NCI-H2081 (cell line): ENCODE measurements at places on chromosomes 11 and 22.

DNA sequence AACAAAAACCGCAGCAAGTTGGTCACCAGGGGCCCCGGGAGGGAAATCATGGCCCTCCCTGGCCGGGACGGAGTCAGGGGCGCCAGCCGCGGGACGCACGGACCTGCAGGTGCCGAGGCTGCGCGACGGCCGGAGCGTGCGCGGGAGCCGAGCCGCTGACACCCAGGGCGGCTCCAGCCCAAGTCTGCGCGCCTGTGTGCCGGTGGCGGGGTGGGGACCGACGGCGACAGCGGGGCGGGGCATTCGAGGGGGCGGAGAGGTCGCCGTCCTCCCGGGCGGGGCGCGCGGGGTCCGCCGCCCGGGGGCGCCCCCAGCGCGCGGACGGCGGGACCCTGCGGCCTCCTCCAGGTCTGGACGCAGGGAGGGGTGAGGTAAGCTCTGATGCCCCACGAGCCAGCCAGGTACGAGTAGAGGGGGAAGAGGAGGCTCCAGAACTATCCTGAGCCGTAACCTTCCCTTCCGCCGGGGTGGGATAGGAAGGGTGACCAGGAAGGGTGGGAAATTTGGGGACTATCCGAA, at the start of gene ESAM:
TSS of gene ESAM (minus strand) at position 186 of the 519 bp plus-strand sequence. CDS start at position 50, 136 bp downstream.
- peak; percentile 21 for DNase-seq

DNA sequence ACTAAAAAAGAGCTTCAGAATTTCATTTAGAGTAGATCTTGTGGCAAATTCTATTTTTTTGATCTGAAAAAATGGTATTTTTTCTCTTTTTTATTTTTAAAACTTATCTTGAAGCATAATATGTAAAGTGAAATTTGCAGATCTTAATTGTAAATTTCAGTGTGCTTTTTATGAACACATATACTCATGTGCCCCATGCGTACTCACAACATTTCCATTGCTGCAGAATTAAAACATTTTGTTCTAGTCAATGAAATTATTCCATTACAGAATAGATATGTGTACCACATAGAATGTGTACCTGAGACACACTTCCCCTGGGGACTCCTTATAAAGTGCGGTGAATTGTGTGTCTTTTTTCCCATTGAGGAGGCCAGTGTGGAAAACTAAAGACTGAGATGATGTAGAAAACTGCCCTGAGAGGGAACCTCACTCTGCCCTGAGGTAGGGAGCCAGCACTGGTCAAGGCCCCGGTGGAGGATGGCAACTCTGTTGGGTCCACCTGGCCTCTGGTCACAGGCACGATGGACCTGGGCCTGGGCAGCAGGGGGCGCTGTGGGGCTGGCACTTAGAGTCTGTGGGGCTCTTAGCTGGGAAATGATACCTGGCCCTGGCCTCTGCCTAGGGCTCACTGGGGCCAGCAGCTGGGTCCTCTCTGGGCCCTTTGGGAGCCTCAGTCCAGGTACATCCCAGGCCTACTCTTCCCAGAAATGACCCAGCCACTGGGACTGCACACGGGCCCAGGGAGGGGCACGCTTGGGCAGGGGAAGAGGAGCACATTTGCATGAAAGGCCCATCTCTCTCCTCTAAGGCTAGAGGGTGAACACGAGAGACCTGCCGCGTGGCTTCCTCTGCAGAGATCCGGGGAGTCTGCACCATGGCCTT, 77.9 kb upstream of the TOP3B start:
- DNase-seq, result peak; percentile 3

DNA sequence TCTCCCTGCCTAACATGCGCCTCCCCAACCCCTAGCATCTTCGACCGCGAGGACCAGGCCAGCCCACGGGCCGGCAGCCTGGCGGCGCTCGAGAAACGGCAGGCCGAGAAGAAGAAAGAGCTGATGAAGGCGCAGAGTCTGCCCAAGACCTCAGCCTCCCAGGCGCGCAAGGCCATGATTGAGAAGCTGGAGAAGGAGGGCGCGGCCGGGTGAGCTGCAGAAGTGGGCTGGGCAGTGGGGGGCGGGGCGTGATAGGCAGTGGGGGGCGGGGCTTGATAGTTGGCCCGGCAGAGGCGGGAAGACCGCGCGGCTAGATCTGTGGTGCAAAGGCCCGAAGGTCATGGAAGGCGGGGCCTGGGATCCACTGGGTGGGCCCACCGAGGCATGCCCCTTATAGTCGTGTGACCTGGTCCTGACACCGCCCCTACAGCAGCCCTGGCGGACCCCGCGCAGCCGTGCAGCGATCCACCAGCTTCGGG, 8.7 kb downstream of the SELENOM start:
- DNase-seq, result no peak

GRCh38 chr11:92480499-92480898, 255.9 kb downstream of the FAT3 start:
- no peak for DNase-seq

- no peak for DNase-seq
Measured at GRCh38 chr22:16974298-16975084, 33.5 kb downstream of the GAB4 start.

GRCh38 chr11:94201004-94201465, 72.4 kb downstream of the PANX1 start:
- no peak for DNase-seq

DNA sequence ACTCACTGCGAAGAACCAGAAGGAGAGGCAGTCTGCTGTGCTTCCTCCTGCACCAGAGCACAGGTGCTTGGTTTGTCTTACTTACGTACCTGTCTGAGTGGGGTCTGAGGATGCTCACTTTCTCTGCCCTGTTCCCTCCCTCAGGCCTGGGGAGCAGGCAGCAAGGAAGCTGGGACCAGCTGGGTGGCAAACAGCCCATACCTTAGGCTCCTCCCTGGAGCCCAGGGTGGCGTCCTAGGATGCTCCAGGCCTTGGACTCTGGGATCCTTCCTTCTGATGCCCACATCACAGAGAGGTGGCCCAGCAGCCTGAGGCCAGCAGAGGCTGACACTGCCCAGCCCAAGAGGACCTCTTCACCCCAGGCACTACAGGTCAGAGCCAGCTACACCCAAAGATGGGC, 593.2 kb downstream of the BRD1 start:
- no peak for DNase-seq

DNA sequence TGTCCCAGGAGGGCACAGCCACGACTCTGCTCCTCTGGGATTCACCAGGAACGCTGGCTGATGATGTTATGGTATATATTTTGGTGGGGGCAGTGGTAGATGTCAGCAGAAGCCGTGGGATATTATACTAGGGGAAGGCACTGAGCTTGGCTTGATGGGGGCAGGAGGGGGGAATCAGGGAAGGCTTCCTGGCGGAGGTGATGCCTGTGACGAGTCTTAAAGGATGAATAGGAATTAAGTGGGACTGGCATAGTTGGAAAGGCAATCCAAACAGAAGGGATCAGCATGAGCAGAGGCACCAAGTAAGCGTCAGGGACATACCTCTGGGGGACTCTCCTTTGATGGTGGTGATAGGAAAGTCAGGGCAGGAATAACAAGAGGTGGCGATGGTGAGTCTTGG, 47.6 kb downstream of the TP53I11 start:
- no peak for DNase-seq

DNA sequence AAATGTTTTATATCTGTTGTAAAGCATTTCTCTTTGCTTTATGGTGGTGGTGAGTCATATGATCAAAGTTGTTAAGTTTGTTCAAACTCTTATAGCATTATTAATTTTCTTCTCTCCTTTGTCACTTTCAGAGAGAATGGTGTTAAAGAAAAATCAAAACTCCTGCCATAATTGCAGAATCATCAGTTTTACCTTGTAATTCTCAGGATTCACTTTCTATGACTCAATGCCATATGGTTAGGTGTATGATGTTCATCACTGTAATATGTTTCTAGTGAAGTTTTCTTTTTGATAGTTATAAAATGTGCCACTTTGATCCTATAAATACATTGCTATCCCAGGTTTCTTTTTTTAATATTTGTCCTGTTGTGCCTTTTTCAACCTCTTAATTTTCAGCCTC, 13.7 kb upstream of the KDM4E start:
- DNase-seq, result no peak

GRCh38 chr22:27372969-27373670, 428.4 kb downstream of the MN1 start:
- peak; percentile 13 for DNase-seq

- no peak for DNase-seq
Measured at GRCh38 chr11:72328366-72329224, 84.6 kb upstream of the PHOX2A start.

DNA sequence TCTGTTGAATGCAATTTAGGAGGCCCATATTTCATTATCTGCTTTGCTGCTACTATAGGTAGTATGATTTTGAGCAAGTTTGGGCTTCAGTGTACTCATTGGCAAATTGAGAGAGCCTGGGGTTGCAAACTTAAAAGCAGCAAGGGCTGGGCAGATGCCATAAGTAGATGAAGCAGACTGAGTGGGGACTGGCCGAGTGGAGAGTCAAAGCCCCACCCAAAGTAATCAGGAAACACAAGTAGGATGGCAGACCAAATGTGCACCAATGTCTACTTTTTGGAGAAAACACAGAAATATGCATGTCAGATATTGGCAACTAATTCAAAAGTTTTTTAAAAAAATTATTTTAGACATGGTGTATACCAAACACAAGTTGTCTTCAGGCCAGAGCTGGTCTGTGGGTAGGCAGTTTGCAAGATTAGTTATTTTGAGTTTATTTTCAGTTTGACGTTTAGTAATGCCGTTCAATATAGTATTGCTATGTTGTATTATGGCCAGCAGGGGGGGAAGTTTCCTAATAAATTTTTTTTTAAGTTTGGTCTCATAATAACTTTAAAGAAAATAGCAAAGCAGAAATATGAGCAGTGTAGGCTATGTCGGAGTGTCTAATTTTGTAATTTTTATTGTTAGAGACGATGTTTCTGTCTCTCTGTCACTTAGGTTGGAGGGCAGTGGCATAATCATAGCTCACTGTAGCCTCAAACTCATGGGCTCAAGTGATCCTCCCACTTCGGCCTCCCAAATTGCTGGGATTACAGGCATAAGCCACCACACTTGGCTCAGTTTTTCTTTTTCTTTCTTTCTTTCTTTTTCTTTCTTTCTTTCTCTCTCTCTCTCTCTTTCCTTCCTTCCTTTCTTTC, 105.1 kb downstream of the HIPK3 start:
- peak; percentile 52 for DNase-seq

- no peak for DNase-seq
Measured at GRCh38 chr22:19884161-19884953, 29.7 kb upstream of the GNB1L start.

- peak; percentile 86 for DNase-seq
Measured at GRCh38 chr11:47991266-47991830, 11.0 kb downstream of the PTPRJ start.

DNA sequence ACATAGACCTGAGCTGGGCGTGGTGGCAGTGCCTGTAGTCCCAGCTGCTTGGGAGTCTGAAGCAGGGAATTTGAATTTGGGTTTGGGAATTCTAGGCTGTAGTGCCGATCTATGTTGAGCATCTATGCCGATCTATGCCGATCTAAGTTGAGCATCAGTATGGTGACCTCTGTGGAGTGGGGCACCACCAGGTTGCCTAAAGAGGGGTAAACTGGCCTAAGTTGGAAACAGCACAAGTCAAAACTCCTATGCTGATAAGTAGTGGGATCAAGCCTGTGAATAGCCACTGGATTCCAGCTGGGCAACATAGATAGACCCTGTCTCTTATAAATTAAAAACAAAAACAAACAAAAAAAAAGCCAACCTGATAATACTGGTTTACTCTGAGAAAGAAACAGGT, 7.4 kb downstream of the WEE1 start:
- DNase-seq, result no peak

DNA sequence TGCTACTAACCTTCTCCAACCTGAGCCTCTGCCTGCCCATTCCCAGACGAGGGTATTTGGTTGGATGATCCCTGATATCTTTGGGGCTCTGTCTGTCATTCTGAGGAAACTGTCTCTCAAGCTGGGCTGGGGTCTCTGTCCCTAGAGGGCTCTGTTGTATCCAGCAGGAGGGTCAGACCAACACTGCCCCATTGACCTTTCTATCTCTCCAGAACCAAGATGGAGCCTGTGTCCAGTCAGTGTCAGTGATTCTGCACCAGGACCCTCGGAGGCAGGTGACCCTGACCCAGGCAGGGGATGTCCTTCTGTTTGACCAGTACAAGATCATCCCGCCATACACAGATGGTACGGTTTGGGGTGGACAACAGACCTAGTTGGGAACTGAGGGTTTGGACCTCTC, 21.9 kb downstream of the OTOG start:
- no peak for DNase-seq

DNA sequence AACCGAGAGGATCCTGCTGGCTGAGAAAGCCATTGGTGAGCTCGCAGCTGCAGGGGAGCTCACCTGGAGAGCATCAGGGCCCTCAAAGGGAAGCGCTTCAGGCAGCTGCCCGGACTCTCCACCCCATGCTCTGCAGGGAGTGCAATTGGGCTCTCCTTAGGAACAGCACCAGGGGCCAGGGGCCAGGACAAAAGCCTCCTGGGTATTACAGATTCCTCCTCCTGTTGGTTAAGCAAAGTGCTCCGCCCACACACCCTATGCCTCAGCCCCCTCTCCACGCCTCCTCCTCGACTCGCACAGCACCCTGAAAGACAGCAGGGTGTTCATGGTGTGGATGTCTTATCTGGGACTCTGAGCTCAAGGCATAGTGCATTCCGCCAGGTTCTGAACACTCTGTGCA, 139.9 kb downstream of the SHANK2 start:
- DNase-seq, result no peak

DNA sequence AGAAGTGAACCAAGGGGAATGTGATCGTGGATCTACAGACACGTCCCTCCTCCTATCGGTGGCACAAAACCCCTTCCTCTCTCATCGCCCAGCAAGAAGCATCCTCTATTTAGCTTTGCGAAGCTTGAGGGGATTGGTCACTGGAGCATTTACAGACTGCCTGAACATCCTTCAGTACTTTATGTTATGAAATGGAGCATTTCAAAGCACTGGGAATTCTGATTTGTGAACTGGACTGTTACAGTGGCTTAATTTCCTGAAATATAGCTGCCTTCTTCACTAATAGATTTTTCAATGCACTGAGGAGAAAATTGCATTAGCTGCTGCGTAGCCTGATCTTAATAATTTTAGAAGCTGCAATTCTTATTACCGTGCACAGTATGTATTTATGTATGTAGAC, 344.5 kb downstream of the LARGE1 start:
- DNase-seq, result no peak

- no peak for DNase-seq
Measured at GRCh38 chr11:12007769-12008737, at the start of gene DKK3. Gene DKK3, minus strand, starts transcription at chr11:12008626. Its CDS starts 44 bp downstream, at chr11:12008582.

DNA sequence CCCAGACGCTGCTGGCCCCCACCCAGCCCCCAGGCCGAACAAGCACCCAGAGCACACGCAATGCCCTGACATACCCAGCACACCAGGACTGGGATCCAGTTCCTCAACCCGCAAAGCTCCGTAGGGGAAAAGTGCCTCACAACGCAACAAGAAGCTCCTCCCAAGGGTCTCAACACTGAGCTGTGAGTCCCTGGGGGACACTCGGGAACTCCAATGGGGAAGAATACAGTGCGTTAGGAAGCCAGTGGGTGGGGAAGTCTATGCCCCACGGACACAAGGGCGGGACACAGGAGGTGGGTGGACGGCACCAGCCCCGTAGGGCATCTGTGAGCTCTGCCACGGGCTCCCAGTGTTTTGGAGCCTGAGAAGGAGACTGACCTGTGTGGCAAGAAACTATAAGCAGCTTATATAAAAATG, 1.6 kb downstream of the DEAF1 start:
- DNase-seq, result no peak
